ENCODE measurements at places on chromosomes 6 and 20.

DNA sequence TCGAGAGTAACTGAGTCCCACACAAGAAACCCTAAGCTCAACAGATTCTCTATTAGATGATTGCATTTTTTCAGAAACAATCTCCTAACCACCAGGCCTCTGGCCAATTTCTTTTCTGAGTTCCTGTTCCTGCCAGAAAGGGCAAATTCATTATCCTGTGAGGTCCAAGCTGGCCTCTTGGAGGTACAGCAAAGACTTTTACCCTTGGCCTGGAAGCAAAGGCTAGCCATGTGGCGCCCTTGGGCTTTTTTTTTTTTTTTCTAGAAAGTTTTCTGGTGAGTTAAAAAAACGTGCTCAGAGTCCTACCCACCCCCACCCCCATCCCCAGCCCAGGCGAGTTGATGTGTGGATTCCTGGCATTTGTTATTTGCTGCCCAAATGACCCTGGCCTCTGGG lies 59.0 kb upstream of the EEF1A1 start:
- peak overlapping the region; percentile 67 for H3K4me3 ChIP-seq
- no peaks in the 10 kb centered on the region for H3K27me3 ChIP-seq
- peaks cover 45% of the 10 kb centered on the region for H3K4me1 ChIP-seq
- H3K36me3 ChIP-seq, result no peaks in the 10 kb centered on the region
- peak; percentile 81 for DNase-seq

- H3K36me3 ChIP-seq, result no peaks in the 10 kb centered on the region
- no peak for DNase-seq
- H3K27me3 ChIP-seq, result no peaks in the 10 kb centered on the region
- no peak overlapping the region for H3K4me3 ChIP-seq
- no peak overlapping the region for H3K27ac ChIP-seq
- no peaks in the 10 kb centered on the region for H3K4me1 ChIP-seq
These were observed 90.0 kb downstream of the IPCEF1 start for GRCh38 chr6:154266560-154267099.

- no peak overlapping the region for H3K4me3 ChIP-seq
- no peaks in the 10 kb centered on the region for H3K36me3 ChIP-seq
- H3K27me3 ChIP-seq, result peaks cover 13% of the 10 kb centered on the region
- no peaks in the 10 kb centered on the region for H3K4me1 ChIP-seq
- no peak overlapping the region for H3K27ac ChIP-seq
These were observed 446.0 kb downstream of the QKI start for GRCh38 chr6:163860287-163861081.

DNA sequence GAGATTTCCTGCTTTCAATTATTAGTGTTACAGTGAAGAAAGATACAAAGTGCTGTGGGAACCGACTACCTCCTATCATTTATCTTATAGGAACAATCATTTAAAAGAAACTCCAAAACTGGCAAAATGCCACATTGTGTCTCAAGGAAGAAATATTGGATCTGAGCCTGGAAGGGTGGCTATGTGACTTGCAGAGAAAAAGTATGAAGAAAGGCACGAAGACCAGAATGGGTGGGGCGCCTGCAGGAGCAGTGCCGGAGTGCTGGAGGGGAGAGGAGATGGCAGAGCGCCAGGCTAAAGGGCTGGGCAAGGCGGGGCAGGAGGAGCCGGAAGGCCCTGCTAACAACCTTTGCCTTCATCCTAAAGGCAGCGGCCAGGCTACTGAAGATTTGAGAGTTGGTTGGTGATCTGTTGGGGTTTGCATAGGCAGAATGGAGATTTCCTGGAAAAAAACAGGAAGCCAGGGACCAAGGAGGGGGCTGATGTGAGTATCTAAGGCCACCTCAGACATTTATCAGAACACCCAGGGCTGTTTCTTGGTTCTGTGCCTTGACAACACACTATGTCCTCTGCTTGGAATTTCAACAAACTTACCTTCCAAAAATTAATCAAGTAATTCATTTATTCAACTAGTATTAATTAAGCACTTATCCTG lies 125.6 kb downstream of the MAFB start:
- H3K36me3 ChIP-seq, result no peaks in the 10 kb centered on the region
- H3K4me3 ChIP-seq, result no peak overlapping the region
- no peaks in the 10 kb centered on the region for H3K4me1 ChIP-seq
- no peaks in the 10 kb centered on the region for H3K27me3 ChIP-seq

- no peaks in the 10 kb centered on the region for H3K4me1 ChIP-seq
- H3K4me3 ChIP-seq, result no peak overlapping the region
- no peaks in the 10 kb centered on the region for H3K36me3 ChIP-seq
- no peaks in the 10 kb centered on the region for H3K27me3 ChIP-seq
- DNase-seq, result peak; percentile 20
- H3K27ac ChIP-seq, result no peak overlapping the region
These were observed 72.4 kb upstream of the BACH2 start for GRCh38 chr6:90369024-90369519.

All from HepG2 (cell line).